Activated CD4-positive, alpha-beta T cell treated with anti-CD3 and anti-CD28 coated beads, Interleukin-2, Interleukin-4, amounts not matched to agents 100 ng/mL and 50 ng/mL, durations not matched to agents 16 hours and 8 hours (primary cell): ENCODE measurements at places on chromosomes 7 and 10.

- peak; percentile 46 for DNase-seq
Measured at GRCh38 chr7:76260171-76260703, 42.2 kb upstream of the HSPB1 start.

GRCh38 chr7:147432576-147432975 lies 1158.0 kb upstream of the C7orf33 start:
- DNase-seq: no peak

DNA sequence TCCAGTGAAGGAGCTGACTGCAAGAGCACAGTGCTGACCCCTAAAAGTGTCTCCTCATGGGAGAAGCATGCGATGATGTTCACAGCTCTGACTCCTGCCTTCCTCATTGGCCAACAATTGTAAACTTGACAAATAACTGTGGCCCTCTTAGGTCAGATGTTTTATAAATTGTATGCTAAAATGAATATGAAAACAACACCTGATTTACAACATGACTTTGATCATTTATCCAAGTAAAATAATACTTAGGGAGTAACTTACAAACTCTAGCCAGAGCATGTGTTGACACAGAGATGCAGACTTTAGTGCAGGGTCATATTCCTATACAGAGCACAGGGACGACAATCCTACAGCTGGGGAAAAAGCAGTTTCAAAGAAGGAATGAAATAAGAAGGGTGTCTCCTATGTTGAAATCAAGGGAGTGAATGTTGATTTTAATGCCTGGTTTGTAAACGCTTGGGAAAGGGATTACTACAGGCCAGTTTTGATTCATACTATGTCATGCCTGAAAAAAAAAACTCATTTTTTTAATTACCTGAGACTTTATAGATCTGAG lies 391.4 kb upstream of the AKR1E2 start:
- DNase-seq: no peak

- DNase-seq: no peak
Measured at GRCh38 chr7:135270577-135271254, 37.1 kb downstream of the STRA8 start.

DNA sequence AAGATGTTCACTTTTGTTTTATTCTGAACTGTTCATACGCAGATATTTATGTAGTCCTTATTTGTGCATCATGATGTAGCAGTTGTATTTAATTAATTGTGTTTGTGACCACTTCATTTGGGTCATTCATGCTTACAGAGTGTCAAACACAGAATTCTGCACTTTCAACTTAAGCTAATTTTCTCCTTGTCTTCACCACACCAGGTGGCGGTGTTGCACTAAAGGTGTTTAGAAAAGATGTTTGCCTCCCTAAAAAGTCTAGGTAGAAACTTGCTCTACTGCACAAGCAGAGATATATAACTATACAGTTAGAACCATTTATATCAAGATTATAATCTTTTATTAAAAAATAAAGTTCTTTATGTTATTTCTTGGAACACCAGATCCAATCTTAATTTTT lies 1.3 kb upstream of the TAS2R38 start:
- no peak for DNase-seq

DNA sequence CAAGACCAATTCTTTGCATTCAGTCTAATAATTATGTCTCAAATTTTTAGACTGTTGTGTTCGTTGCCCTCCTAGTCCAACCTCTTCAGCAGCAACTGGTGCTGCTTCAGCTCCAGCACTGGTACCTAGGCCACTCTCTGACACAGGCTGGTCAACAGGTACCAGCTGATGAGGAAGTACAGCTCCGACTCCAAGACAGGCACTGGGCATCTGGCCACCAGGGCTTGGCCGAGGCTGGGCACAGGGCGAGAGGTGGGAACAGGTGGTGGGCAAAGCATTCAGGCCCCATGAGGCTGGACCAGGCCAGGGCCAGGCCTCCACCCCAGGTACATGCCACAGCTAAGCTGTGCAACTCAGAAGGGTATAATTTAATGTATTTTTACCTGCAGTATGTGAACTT lies 151.5 kb upstream of the AGR3 start:
- no peak for DNase-seq

DNA sequence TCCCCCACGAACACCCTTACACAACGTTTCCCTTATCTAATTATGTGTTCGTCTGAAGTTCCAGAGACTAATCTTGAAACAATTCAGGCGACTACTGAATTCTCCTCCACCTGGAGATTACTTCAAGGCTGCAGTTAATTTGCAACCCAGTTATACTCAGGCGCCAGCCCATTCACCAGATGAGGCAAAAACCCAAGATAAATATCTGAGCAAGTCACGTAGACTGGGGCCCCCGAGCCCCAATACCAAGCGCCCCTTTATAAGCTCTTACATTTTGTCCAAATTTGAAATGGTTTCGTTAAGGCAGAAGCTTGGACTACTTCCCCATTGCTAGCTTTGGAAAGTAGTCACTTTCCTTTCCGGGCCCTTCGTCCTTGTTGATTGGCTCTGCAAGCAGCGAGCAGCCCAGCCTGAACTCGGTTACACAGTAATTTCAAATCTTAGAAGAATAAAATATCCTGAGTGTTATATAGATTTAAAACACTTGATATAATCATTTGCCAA lies 1.2 kb downstream of the TPK1 start:
- DNase-seq: peak; percentile 45

GRCh38 chr10:33861016-33861704 lies 526.7 kb upstream of the NRP1 start:
- no peak for DNase-seq

DNA sequence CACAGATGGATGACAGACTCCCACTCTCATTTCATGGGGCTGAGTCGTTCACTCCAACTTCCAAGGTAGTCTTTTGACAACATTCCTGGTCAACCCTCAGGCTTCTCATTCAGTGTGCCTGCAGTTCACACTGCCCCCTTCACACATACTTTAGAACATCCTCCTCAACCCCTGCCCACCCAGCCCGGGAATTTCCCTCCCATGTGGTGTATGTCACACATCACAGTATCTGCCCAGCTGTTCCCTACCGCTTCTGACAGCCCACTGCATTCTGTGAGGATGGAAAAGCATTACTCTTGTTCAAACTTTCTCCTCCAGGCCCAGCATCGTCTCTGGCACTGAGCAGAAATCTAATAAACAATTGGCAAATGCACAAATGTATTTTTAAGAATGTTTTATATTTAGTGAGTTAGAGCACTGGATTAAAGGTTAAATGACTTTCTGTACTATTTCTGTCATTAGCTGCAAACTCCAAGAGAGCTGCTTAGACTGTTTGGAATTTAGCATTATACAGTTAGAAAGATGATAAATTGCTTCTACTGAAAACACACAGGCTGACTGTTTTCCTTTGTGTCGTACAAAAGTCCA lies 110.4 kb downstream of the SFMBT2 start:
- no peak for DNase-seq

- DNase-seq: peak; percentile 84
Measured at GRCh38 chr10:62038609-62039190, 137.2 kb downstream of the ARID5B start.

DNA sequence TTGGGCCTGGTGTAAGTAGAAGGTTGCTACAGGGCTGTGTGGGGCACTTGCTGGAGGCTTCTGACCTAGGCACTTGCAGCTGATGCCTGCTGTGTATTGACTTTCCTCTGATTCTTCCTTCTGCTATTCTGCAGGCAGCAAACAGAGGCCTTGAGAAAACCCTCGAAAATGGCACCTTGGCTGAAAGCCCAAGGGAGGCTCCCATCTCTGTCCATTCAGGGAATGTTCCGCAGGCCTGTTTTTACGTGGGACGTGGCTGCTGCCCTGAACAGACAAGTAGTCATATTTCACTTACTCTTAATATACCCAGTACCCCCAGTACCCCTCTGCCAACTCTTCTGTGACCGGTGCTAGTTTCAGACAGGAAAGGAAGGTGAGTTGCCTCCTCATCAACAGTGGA lies 664.7 kb downstream of the INHBA start:
- no peak for DNase-seq

GRCh38 chr7:129610709-129611245 lies 743 bp upstream of the NRF1 start:
- no peak for DNase-seq

DNA sequence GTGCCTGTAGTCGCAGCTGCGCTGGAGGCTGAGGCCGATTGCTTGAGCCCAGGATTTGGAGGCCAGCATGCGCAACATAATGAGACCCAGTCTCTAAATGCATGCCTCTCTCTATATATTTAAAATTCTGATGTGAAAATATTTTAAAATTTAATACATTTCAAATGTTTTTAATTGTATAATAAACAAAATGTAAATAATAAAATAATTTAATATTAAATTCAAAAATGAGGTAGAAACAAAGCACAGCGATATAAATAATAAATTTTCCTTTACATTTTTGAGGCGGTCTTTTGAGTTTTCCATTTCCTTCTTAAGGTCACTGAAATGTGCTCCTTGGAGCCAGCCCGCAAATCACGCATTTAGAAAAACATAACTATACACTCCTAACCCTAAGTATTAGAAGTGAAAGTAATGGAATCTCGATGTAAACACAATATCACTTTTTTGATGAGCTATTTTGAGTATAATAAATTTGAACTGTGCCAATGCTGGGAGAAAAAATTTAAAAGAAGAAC lies 523 bp upstream of the CDK1 start:
- no peak for DNase-seq

GRCh38 chr7:23293500-23294073 lies 5.6 kb upstream of the MALSU1 start:
- DNase-seq: no peak

DNA sequence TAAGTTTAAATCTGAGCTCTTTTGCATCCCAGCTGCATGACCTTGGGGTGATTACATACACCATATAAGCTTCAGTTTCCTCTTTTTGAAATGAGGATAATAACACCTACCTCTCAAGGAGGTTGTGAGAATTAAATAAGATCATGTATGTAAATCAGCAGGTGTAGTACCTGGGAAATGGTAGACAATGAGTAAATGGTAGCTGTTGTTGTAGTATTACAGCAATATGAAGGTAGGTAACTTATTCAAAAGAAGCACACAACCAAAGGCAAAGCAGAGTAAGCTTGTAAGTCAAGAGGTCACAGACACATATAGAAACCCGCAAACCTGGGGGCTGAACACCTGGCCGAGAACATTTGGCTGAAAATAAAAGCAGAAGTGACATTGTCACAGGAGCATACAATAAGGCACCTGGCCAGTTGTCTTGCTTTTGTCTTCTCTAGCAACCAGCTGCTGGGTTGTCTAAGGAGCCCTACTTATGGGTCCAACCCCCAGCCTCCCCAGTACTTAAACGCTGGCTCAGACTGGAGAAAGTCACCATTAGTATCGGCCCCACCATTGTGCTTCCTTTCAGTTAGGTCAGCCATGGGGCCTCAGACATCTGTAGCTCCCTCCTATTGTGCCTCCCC lies 203.6 kb upstream of the MKLN1 start:
- DNase-seq: no peak

DNA sequence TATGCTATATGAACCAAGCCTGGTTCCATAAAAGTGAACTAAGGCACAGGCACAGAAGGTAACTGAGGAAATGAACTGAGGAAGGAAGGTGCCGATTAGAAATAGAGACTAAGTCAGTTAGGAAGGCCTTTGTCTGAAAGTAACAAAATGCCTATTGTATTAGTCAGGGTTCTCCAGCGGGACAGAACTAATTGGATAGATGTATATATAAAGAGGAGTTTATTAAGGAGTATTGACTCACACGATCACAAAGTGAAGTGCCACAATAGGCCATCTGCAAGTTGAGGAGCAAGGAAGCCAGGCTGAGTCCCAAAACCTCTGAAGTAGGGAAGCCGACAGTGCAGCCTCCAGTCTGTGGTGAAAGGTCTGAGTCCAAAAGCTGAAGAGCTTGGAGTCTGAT lies 13.9 kb upstream of the PLXNA4 start:
- no peak for DNase-seq

DNA sequence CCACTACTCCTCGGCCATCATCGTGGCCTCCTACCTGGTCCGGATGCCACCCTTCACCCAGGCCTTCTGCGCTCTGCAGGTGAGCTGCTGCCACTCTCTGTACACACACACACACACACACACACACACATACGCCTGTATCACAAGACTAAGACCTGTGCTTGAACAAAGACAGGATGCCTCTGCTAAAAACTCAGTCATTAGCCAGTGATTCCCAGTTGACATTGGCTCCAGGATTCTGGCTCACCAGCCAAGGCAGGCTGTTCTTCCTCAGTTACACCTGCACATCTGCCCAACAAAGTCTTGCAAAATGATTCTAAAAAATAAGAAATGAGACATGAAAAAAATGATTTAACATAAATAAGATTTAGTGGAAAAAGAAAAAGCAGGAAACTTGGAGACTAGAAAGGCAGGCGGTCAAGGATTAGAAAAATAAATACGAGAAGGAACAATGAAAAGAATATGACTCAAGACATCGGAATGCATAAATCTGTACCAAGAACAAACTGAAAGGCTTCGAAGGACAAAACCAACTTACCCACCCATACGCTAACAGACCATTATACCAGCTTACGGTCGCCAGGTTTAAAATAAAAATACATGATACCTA lies 7.4 kb upstream of the LRRC18 start:
- DNase-seq: no peak

DNA sequence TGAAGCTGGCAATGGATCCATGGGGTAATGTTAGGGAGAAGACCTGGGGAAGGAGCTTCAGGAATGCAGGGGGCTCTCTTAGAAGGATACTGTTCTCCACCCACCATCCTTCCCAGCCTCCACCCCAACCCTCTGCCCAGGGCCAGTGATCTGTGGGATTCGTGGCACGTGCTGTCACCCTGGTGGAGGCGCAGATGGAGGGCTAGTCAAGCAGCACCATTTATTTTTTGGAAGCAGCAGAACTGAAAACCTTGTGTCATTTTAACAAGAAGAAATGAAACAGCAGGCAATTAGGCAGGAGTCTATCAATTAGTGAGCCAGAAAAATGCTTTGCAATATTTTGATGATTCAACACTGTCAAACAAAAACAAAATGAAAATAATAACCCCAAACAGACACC lies 155.9 kb downstream of the SH2D4B start:
- no peak for DNase-seq

DNA sequence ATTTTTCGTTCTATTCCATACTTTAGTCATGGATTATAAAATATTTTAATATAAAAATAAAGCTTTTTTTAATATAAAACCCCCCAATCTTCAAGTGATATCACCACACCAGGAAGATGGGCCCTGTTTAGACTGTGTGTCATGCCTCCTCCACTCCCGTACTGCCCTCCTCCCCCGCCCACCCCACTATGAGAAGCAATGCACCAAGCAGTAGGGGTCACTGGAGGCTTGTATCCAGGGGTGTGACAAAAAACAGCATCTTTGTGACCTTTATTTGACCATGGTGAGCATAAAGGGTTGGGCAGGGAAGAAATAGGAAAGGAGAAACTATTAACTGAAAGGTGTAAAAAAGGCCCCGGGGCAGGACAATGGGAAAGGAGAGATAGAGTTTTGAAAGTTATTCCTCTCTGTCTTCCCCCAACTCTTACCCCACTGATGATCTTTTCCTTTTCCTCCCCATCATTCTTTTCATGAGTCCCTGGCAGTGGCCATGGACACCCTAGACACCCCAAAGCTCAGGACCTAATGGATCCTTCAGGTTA lies 3.5 kb downstream of the PITX3 start:
- no peak for DNase-seq

- DNase-seq: peak; percentile 15
Measured at GRCh38 chr10:133100706-133101415, 13.1 kb downstream of the ADGRA1 start.
